ENCODE measurements at places on chromosomes 16 and 17. TPM values are rescaled to one million over a fixed set of nuclear protein-coding genes. Genes with fewer than 3 reads are reported as not detected.
A peak's percentile ranks its signal among the peaks of the same experiment; 100 is the strongest.

DNA sequence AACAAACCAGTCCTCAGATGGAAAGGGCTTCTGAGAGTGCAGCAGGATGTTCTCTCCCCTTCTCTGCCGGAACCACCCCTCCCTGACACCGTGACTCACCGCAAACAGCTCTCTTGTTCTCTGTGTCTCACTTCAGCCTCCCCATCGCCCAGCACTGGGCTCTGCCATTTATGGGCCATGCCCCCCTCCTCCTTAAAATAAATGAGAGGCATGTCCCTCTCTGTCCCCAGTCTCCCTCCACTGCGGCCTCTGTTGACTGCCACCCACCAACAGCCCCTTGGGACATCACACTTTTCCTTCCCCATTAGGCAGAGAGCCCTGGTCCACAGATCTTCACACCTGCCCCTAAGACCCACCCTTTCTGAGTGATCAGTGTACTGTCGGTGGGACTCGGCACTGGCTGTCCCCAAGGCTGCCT is 6.3 kb downstream of the CCDC102A start:
- DNase-seq = no peak

DNA sequence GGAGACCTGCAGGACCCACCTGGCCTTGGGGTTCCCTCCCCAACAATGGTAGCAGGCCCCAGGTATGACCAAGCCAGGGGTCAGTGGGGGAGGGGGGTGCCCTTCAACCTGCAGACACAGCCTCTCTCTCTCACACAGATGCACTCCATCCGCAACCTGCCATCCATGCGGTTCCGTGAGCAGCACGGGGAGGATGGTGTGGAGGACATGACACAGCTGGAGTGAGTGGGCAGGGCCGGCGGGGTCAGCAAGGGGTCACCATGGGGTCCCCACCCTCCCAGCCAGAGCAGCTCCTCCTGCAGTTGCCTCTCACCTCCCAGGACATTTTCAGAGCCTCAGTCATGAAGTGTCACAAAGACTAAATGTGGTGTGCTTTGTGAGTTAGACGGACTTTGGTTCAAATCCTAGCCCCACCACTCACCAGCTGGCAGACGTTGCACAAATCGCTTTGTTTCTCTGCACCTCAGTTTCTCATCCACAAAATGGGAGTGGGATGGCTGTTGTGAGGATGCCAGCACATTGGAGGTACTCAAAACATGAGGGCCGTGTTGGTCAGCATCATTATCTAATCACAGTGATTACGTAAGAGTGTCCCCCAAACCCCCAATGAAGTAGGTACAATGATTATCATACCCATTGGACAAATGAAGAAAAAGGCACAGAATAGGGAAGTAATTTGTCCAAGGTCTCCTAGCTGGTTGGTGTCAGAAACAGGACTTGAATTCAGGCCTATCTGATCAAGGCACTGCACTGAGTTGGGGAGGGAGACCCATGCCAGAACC is 16.0 kb downstream of the MYO15A start:
- DNase-seq = no peak

DNA sequence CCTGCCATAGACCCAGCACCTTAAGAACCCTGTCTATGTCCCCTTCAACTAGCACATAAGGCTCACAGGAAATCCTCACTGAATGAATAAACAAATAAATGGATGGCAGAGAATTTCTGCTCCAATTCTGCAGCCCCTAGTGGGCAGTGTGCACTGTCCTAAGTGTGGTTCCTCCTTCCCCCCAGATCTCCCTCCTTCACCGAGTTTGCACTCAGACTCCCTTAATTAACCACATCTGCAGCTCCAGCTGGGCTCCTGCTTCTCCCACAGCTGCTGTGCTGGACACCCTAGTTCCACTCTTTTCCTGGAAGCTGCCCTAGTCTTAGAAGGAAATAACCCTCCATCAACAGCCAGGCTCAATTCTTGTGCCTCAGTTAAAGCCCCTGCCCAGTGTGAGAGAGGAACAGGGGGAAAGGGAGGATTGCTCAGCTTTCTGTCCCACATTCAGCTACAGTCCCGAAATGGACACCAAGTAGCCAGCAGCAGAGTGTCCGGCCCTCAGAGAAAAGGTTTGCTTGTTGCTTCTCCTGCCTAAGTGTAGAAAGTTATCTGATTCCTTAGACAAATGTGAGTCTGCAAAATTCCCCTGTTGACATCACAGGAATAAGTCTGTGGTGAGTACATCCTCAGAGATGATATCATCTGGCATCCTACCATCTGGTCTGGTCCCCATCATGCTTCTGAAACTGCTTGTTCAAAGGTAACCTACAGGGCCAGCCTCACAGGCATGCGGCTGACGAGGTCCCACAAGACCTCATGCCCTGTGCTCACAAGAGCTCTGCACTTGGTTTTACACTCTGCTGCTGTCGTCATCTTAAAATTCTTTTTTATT is 12.3 kb downstream of the LRRC3C start:
- peak; percentile 67 for DNase-seq

COL1A1 gene
- polyA plus RNA-seq = 3,755 TPM

- DNase-seq = no peak
Observed at GRCh38 chr17:43583332-43583731, 37.2 kb upstream of the ETV4 start.

DNA sequence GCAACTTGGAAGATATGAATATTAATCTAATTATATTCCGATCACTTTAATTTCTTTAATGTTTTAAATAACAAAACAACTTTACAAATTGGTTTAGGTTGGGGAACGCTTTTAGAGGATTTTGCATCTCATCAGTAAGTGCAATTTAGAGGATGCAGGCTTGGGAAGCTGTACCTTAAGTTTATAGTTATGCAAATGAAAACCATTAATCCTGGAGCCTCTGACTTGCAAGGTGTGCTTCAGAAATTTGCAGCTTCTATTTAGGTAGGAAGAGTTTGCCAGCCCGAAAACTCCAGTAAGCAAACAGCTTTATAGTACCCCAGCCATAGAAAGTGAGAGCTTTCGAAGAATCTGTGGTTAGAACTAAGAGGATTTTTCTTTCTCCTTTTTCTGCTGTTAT is 547.0 kb downstream of the MAF start:
- no peak for DNase-seq

GRCh38 chr17:12982224-12982623 is 35.6 kb downstream of the ELAC2 start:
- no peak for DNase-seq

- no peak for DNase-seq
Observed at GRCh38 chr16:27999687-28000086, 63.8 kb downstream of the GSG1L start.

SPAG5 gene
- polyA plus RNA-seq = 18.8 TPM

FBXL16 gene
- polyA plus RNA-seq = 0.41 TPM

DNA sequence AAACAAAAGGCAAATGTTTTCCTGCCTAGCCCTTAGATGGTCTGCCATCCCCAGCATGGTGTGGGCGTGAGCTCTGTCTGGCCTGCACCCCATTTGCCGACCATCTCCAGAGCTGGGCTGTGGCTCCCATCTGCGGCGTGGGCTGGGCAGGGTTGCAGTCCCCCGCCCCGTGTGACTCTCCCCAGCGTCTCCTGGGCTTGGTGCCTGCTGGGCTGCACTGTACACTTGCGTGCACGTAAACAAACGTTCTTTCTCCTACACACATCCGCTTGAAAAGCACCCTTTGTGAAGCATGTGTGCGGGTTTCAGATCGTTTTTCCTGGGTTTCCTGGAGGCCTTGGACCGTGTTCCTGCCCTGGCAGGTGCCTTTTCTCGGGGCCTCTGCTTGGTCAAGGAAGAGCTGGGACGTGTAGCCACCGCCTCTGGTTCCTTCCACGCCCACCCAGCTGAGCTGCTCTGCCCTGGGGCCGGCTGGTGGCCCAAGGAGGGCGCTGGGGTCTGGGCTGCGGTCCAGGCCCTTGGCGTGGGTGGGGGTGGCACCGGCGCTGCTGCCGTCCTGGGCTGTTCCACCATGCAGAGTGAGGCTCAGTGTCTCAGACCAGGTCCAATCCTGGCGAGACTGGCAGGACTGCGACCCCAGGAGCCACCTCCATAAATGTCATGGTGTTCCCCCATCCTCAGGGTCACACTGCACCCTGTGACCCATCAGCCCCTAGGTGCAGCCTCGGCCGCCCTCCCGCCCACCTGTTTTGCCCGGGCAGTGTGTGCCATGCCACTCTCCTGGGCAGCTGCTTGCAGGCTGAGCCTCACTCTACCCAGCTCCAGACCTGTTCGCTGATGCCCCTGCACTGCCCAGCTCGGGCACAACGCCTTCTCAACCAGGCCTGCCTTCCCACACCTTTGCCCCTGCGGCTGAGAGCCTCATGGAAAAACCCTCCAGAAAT is 9.9 kb upstream of the BAIAP3 start:
- DNase-seq = no peak

SLC4A1 gene
- polyA plus RNA-seq = 10.0 TPM

DNA sequence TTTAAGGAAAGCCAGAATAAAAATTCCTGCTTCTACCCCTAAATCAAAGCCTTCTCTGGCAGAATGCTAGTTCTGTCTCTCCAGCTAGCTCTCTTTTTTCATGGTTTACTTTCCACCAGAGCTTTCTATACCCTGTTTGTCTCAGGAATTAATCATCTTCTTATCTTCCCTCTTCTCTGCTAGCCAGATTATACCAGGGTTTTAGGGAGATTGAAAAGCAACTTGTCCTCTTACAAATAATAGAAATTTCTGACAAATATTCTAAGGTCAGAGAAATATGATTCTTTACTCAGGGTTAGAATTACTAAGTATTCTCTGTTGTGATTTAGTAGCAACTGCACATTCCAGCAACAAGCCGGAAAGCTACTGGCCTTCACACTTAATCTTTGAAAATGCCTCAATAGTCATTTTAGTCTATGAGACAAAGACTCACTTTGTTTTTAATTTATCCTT is 166.4 kb downstream of the TANC2 start:
- DNase-seq = peak; percentile 29

ITGA2B gene
- polyA plus RNA-seq = 3.9 TPM

P2RX1 gene
- polyA plus RNA-seq = 2.5 TPM

KRTAP16-1 gene
- not detected for polyA plus RNA-seq

MT1B gene
- not detected for polyA plus RNA-seq

GRCh38 chr17:20032636-20033035 is 23.5 kb downstream of the SPECC1 start:
- no peak for DNase-seq

GRCh38 chr16:22123146-22123545 is 30.8 kb downstream of the VWA3A start:
- DNase-seq = no peak

All from muscle of back (tissue), 13 donors.